ENCODE measurements at places on chromosomes 13 and 19.

GRCh38 chr13:48154671-48155070, 59.8 kb upstream of the MED4 start:
- DNase-seq, result no peak

DNA sequence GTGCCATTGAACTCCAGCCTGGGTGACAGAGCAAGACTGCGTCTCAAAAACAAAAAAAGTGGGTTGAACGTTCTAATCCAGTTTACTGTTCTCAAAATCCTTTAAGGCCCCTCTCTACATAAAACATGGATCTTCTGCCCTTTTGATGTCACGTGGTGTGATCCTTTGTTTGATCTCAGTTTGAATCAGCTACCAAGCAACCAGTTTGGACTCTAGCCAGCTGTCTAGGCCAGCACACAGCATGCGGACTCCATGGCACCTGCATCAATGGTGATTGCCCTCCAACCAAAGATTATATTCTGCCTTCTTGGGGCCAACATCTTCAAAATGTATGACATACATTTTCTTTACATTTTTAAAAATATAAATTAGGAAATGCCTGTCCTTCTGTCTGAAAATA, 365.4 kb downstream of the NDFIP2 start:
- no peak for DNase-seq

DNA sequence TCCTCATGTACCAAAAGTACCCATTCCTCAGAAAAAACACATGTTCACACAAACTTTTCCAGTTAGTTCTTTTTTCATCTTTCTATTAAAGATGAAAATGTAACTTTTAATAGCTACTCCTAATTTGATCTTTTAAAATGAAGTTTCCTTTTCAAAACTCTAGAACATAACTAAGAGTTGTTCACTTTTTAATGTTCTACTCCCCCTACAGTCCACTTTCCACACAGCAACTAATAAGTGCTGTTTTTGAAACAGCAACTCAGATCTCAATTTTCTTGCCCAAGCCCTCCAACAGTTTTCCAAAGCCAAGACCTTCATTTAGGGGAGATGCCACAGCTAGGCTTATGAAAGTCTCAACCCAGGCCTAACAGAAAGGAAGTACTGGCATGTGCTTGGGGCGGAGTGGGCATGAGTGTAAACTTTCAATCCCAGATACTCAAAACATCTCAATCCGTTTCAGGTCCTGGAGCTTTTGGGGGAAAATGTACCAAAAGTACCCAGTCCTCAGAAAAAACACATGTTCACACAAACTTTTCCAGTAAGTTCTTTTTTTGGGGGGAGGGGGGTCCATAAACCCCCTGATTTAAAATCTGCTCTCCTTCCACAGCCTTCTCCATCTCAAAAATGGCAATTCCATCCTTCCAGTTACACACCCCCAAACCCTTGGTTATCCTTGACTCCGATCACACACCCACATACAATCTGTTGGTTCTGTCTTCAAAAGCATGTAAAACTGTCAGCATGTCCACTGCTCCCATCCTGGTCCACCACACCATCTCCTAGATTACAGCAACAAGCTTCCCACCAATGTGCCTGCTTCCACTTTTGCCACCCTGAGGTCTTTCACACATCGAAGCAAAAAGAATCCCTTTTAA, 2.0 kb downstream of the FBL start:
- DNase-seq, result peak; percentile 71

DNA sequence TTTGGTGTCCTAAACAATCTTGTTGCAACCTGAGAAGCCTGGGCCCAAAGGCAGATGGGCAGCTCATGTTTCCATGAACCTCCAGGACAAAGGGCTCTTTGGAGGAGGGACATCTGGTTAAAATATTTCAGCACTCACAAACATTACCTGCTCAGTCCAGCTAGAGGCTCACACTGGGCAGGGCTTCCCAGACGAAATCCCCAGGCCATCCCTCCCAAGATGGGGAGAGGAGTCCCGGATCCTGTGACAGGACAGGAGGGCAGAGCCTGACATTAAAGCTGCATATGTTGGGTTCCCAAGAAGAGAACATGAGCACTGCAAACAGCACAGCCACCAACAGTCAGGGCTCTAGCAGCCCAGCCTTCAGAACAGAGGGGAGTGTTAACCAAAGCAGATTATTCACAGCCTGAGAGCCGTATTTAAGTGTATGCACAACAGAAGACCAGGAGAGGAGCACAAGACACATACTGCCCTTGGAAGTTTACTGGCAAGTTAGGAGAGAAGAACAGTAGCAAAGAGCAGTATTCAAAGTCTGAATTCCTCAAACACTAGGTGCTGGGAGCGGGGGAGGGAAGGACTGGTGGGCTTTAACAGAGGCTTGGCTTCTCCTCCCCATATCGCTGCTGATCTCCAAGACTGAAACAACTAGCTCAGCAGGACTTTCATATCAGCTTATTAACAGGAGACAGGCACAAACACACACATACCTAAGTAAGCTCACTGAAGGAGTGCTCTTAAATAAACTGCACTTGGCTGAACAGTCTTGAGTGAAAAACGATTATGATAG, 12.3 kb downstream of the ATP7B start:
- DNase-seq, result no peak

GRCh38 chr19:49907745-49908446, 11.2 kb upstream of the IL4I1 start:
- DNase-seq, result no peak

- DNase-seq, result no peak
Measured at GRCh38 chr19:29887442-29887855, 54.6 kb upstream of the URI1 start.

DNA sequence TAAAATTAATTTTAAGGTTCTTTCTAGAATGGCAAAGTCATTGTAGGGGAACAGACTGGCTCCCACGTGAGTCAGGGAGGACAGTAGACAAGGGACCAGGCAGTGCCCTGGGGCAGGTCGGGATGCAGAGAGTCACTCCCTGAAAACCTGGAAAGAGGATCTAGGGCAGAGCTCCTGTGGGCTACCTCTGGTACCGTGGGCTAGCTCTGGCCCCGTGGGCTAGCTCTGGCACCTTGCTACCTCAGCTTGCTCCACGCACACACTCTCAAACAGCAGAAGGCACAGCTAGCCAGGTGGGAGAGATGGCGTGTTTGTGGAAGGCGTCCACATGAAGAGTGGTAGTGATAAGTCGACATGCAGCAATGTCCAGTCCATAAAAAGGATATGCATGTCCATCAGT, 66.7 kb upstream of the ARHGEF7 start:
- DNase-seq, result no peak

GRCh38 chr13:50071379-50071778, 56.1 kb downstream of the KCNRG start:
- DNase-seq, result peak; percentile 31

GRCh38 chr19:34984287-34984686, 15.8 kb upstream of the GRAMD1A start:
- DNase-seq, result no peak

DNA sequence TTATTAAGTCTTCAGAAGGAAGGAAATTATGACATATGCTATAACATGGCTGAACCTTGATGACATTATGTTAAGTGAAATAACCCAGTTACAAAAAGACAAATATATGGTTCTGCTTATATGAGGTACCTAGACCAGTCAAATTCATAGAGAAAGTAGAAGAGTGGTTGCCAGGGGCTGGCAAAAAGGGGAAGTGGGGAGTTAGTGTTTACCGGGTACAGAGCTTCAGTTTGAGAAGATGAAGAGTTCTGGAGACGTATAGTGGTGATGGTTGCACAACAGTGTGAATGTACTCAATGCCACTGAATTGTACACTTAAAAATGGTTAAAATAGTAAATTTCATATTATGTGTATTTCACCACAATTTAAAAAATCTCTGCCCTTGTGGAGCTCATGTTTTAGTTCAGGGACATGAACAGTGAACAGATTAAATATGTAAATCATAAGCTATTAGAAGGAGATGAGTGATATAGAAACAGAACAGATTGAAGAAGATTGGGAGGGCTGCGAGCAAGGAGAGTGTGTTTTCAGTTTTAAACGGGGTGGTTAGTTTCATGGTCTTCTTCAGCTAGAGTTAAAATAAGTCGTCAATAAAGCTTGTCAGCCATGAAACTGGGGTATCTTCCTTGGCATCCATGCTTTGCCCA, 355.2 kb downstream of the KCNRG start:
- no peak for DNase-seq

DNA sequence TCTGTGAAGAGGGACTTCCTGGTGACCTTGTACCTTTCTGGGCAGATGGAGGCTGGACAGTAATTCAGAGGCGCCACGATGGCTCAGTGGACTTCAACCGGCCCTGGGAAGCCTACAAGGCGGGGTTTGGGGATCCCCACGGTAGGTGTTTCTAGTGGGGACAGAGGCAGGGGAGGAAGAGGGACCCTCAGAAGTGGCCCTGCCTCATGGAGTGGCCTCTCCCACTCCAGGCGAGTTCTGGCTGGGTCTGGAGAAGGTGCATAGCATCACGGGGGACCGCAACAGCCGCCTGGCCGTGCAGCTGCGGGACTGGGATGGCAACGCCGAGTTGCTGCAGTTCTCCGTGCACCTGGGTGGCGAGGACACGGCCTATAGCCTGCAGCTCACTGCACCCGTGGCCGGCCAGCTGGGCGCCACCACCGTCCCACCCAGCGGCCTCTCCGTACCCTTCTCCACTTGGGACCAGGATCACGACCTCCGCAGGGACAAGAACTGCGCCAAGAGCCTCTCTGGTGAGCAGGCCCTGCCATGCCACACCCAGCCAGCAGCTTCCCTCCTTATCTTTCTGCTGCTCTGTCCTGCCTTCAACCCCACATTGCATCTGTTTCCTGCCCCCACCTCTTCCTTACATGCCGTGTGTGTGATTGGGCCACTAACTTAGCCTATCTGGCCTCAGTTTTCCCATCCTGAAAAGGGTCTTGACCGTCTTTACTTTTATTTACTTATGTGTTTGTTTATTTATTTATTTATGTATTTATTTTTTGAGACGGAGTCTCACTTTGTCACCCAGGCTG, 7.3 kb downstream of the ANGPTL4 start:
- no peak for DNase-seq

DNA sequence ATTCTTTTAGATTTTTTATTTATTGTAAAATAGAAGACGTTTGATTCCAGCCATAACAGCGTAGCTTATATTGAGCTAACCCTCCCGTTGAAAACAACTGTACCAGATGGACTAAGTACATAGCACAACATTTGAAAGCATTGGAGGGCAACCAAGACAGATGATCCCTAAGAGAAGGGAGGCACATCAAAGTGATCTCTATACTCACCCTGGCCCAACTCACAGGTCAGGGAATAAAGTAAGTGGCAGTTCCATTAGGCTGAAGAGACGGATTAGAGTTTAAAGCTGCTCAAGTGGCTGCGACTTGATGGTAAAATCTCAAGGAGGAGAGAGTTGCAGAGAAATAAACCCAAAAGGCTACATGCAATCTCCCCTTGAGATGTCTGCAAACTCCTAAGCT, 65.1 kb upstream of the ITM2B start:
- DNase-seq, result no peak

DNA sequence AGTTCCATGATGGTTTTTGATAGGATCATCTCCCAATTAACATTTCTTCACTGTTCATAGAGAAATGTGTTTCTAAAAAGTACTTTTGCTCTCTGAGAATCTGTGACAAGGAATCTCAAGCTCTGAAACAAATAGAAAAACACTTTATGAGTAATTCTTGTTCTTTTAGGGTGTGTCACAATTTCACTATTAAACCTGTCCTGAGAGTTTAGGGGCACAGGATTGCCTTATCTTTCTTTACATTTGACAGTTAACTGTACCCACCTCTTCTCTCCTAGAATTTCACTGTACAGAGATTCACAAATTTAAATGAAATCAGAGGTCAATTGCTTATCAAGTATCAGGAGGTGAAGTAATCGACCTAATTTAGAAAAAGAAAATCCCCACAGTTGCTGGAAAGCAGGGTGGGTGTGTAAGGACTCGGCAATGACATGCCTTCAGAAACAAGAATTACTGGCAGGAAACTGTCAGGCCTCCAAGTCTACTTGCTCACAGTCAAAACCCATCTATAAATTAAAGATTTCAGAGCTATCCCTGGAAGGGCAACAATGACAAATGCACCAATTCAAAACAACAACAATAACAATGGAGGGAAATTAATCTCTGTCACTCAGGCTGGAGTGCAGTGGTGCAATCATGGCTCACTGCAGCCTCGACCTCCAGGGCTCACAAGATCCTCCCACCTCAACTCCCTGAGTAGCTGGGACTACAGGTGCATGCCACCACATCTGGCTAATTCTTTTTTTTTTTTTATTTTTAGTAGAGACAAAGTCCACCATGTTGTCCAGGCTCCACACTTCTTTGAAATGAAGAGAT, 250.2 kb downstream of the ABCC4 start:
- DNase-seq, result no peak

DNA sequence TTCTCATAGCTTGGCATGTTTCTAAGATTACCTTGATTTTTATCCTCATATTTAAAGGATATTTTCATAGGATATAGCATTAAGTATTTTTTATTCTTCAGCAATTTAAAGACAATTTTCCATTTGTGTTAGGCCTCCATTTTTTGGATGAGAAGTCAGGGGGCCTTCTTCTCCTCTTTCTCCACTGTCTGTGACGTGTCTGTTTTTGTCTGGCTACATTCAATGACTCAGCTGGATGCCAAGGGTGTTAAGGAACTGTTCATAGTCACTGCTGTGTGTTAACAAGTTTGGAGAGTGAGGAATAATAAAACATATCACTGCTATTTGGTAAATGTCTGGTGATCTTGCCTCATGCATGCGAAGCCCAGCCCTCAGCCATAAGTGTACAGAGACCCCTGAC, 36.4 kb downstream of the ZNF582 start:
- DNase-seq, result no peak

DNA sequence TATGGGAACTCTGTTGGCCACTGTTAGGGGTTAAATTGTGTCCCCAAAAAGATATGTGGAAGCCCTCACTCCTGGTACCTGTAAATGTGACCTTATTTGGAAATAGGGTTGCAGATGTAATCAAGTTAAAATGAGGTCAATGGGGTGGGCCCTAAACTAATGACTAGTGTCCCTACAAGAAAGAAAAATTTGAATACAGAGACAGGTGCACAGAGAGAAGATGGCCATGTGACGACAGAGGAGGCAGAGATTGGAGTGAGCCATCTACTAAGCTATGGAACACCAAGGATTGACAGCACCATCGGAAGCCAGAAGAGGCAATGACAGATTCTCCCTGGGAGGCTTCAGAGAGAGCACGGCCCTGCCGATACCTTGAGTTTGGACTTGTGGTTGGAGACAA, 16.5 kb downstream of the POU2F2 start:
- DNase-seq, result no peak

DNA sequence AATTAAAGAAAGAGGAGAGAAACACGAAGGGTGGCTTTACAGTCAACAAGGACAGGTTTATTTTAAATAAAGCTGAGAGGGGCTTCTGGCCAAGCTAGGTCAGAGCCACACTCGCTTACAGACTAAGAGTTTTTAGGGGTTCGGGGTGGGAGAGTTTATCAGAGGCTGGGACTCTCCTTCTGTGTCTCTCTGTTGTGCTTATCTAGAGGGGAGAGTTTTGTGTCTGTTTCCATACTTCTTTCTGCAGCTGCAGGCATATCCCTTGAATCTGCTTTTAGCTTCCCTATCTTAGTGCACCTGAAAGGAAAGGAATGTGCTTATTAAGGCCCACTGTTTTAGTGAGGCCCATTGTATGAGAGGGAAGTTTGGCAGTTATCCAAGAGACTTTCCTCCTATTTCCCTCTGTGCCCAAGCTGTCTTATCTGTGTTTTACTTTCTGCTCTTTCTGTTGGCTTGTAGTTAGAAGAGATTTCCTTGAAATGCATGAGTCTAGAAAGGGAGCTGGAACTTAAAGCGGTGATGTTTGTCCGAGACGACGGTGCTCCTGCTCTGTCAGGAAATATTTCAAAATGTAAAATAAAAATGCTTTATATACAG, 275.3 kb downstream of the KCTD12 start:
- DNase-seq, result peak; percentile 45

Data from cardiac fibroblast (primary cell).